NCI-H187 (cell line): ENCODE measurements at places on chromosomes 2 and 18.

DNA sequence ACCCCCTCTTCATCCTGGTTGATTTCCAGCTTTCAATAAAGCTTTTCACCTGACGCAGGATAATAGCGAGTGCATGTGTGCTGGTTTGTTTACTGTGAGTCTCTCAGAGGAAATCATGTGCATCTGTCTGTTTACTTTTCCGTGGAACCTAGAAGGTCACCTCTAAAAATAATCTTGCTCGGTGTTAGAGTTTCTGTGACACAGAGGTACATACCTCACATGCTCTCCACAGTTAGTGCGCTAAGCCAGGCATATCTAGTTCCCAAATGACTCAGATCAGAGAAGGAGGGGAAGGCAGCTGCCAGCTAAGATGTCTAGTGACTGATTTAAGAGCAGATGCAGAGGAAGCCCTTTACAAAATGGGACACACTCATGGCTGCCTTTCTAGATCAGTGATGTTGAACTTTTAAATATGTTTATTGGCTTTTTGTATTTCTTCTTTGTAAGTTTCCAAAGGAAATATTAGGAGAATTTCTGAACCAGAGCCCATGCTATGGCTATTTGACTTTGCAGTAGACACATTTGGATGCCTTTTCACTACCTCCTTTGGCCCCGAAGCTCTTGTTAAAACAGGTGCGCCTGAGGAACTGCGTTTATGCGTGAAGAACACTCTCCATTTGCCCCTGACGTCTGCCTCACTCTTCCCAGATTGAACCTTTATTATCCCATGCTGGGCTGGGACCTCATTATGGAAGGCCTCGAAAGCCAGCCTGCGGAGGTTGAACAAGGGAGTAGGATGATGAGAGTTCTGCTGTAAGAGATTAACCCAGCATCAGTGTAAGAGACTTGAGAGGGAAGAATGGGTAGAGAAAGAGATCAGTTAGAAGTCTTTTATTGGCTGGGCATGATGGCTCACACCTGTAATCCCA lies 145.6 kb downstream of the FAM161A start:
- DNase-seq = peak; percentile 90

GRCh38 chr18:63244607-63245006 lies 75.0 kb downstream of the BCL2 start:
- DNase-seq = no peak

DNA sequence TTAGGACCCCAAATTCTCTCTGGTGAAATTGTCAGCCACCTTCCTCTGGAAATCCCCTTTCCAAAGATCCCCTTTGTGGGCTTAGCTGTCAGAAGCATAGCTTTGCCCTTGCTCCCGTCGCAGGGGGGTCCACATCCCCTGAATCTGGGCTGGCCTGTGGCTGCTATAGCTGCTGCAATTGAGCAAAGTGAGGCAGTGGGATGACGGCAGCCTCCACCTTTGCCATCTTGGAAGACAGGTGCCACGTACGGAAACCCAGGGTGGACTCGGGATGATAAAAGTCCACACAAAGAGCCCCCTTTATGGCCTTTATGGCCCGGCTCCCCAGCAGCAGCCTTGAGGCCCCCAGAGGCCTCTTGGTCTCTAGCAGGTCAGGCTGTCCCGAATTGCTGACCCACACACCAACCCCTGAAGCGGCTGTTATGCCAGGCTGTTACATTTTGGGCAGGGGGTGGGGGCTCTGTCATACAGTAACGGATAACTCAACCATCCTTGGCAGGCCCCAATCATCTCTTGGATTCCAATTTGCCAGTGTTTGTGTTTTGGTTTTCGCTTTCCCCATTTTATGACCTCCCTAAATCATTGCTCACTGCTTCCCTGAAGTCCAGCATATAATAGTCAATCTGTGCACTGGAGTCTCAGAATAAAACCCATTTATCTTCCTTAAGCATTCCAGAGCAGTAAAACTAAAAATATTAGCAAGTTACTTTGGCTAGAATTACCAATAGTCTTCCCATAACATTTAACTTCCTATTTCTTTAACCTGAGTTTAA lies 33.2 kb upstream of the ID2 start:
- no peak for DNase-seq

- DNase-seq = no peak
These were observed 39.9 kb downstream of the KIF1A start for GRCh38 chr2:240780023-240780700.
